ENCODE measurements at places on chromosomes 11 and 22.

- no peak for DNase-seq
These were observed 201.6 kb upstream of the NAV2 start for GRCh38 chr11:19511066-19511412.

- no peak for DNase-seq
These were observed 214.0 kb downstream of the BRD1 start for GRCh38 chr22:49613511-49614270.

DNA sequence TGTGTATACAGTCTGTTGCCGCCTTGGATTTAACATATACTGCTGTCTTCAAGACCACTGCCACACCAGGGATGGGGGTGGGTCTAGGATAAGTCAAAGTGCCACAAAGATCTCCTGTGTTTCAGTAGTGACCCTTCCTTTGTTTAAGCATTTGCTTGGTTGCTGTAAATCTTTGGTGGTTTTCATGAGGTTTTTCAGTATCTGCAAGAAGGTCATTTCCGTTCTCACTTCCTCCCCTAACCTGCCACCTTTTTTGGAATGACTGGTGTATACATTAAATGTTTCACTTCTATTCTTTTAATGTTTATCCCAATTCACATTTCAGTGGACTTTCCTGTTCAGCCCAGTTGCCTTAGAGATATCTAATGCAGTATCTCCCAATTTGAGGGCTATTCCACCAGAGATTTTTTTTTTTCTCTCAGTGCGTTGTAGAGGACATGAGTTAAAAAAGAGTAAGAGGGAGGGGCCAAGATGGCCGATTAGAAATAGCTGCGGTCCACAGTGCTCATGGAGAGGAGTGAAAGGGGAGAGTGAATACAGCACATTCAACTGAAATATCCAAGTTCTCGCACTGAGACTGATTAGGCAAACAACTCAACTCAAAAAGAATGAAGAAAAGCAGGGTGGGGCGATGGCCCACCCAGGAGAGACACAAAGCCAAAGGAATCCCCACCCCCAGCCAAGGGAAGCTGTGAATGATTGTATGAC lies 43.2 kb downstream of the USP47 start:
- DNase-seq: no peak

GRCh38 chr11:10979529-10979928 lies 121.7 kb upstream of the ZBED5 start:
- DNase-seq: no peak

- no peak for DNase-seq
These were observed 23.5 kb downstream of the CHST1 start for GRCh38 chr11:45641961-45642360.

DNA sequence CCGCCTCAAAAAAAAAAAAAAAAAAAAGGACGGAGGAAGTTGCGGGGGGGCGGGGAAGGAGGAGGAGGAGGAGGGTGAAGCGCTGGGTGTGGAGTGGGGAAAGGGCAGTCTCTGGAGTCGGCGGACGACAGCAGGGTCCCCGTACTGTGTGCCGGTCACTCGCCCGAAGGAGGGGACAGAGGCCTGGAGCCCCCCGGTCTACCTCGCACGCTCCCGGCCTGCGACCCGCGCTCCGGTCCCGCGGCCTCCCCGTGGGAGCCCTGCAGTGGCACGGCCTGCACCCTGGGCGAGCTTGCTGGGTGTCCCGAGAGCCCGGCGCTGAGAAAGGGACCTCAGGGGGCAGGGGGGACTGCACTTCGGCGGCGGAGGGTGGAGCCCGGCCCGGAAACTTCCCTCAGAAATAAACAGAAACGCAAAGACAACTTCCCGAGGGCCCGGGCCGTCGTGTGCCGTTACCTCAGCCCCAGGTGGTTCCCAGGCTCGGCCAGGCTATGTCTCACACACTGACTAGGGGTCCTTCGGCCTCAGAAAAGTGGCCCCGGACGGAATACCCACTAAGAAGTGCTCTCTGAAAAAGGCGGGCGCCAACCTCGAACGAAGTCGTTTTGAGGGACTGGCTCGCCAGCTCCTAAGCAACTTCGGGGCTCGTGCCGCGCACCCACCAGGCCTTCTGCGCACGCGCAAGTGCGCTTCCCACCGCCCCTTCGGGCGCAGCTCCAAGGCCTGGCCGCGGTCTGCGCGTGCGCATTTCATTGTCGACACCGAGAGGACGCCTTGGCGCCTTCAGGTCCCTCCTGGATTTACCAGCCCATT lies at the start of gene MAJIN:
MAJIN (minus strand) TSS at position 688 of the 813 bp plus-strand sequence. CDS start 12,703 bp downstream, outside the sequence.
- DNase-seq: peak; percentile 87

- no peak for DNase-seq
These were observed 9.9 kb downstream of the SLC43A3 start for GRCh38 chr11:57417056-57417455.

GRCh38 chr22:24421428-24421931 lies 5.9 kb upstream of the ADORA2A start:
- no peak for DNase-seq

DNA sequence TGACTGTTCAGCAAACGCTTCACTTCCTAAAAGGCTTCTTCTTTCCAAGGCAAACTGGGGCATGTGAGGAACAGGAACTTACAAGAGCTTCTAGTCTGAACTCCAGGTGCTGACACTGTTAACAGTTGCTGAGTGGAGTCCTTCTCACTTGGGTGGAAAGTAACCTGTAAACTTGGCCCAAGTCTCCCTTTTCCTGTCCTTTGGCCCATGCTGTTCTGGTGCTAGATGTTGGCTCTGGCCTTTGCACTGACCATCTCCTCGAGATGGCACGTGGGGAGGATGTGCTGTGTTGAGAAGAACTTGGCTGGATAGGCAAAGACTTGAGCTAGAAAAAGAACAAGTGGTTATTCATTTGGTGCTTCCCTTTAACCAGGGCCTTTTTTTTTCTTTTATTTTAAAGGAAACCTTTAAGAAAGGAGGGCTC lies 53.6 kb downstream of the PTPRJ start:
- DNase-seq: no peak

GRCh38 chr11:59999691-60000090 lies 17.3 kb upstream of the OOSP4B start:
- no peak for DNase-seq

GRCh38 chr11:6258141-6258540 lies 1.5 kb upstream of the CCKBR start:
- DNase-seq: no peak

GRCh38 chr11:61654397-61654829 lies 25.8 kb upstream of the DAGLA start:
- no peak for DNase-seq

DNA sequence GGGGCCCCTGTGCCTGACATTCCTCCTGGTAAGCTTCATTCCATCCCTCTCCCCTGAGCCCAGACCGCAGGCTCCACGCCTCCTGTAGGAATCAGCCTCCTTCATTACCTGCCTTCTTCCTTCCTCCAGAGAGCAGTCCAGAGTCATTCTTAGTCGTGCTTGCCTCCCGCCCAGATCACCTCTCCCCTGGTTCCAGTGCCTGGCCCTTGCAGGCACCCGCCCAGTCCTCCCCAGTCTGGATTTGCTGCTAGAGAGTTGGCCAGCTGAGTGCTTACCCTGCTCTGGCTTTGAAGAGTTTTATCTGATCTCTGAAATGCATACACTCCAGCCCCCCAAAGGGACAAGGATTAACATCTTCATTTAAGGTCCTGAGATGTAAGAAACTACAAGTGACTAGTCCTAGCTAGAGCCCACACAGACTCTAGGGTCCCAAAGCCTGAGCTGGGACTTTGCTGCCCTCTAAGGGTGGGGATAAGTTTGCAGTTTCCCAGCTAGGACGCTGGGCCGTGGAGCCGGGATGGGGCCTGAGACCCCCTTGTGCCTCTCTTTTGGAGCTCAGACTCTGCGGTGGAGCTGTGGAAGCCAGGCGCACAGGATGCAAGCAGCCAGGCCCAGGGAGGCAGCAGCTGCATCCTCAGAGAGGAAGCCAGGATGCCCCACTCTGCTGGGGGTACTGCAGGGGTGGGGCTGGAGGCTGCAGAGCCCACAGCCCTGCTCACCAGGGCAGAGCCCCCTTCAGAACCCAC lies 1.6 kb downstream of the NR1H3 start:
- no peak for DNase-seq

- DNase-seq: no peak
These were observed 57.2 kb downstream of the NAV2 start for GRCh38 chr11:19769820-19770219.

DNA sequence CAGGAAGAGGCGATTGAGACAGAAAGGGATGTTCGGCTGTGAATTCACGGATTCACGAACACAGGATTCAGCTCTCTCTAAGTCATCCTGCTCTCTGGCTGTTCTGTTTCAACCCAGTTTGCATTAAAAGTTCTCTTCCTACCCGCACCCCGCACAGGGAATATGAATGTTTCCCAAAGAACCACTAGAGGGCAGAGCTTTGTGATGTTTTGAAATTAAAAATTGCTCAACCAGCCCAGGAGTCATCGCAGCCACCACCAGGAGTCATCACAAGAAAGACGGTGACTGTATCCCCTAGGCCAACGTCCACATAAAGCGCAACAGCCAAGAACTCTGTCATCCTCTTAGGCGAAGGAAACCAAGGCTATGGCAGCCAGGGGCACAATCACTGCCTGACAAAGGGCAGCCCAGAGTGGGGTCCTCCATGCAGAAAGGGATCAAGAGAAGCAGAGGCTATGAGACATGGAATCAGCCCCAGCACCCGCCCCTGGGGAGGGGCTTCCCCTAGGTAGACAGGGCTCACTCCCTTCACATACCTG lies 122.4 kb downstream of the WT1 start:
- no peak for DNase-seq

DNA sequence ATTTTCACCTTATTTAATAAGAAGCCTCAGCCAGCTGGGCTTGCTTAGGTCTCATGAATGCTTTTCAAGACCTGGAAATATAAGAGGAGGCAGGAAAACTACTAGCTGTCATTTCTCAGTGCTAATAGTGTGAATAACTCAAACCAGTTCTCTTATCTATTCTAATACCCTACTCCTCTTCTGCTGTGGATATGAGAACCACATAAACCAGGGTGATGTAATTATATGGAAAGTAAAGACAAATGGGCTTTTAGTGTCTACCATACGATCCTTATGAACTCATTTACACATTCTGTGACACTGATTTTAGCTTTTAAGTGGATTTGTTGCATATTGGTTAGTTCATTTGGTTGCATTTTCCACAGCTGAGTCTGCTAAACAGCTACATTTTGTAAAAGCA lies 8.6 kb downstream of the PDGFD start:
- no peak for DNase-seq

- DNase-seq: no peak
These were observed 121.1 kb upstream of the SPON1 start for GRCh38 chr11:13841393-13841792.

DNA sequence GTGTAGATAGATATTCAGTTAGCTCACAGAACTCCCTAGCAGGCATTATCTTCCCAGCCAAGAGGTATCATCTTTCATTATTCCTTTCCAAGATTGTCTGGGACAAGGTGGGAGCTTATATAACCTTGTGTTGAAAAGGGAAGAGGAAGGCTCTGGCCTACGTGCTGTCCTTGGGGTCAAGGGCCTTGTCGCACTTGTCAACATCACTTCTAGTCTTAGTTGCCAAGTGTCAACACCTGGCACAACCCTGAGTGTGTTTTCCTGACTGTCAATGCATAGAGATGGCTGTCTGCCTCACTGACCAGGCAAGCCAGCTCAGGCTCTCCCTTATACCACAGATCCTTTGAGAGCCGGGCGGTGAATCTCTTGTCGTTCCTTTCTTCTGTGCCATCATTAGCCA lies 331.9 kb downstream of the CNTN5 start:
- no peak for DNase-seq

DNA sequence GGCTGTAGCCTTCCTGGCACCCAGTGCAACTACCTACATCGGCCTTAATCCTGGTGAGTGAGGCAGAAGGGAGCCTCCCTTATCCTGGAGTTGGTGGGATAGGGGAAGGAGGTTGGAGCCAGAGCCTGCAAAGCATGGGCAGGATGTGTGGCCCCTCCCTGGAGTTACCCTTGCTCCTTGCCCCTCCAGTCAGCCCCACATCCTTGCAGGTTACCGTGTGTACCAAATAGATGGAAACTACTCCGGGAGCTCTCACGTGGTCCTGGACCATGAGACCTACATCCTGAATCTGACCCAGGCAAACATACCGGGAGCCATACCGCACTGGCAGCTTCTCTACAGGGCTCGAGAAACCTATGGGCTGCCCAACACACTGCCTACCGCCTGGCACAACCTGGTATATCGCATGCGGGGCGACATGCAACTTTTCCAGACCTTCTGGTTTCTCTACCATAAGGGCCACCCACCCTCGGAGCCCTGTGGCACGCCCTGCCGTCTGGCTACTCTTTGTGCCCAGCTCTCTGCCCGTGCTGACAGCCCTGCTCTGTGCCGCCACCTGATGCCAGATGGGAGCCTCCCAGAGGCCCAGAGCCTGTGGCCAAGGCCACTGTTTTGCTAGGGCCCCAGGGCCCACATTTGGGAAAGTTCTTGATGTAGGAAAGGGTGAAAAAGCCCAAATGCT lies 3.9 kb downstream of the SMPD1 start:
- no peak for DNase-seq

GRCh38 chr22:38694049-38694448 lies 6.7 kb downstream of the JOSD1 start:
- DNase-seq: no peak

GRCh38 chr11:14118072-14118471 lies 155.5 kb downstream of the SPON1 start:
- no peak for DNase-seq

DNA sequence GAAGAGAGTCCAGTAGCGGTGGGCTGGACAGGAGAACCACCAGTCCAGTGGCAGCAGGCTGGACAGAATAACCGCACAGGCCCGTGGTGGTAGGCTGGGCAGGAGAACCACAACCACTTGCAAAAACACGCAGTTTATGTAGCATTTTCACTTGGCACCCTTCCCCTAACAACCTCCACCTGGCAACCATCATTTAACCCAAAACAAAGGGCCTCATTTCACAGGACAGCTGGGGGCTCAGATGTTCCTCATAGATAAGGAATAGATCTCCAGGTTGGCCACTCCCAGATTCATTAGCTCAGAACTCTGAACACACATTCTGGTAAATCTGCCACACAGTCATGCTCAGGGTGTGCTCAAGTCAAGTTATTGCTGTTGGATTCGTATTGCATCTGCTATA lies 41.2 kb downstream of the SYTL2 start:
- no peak for DNase-seq

DNA sequence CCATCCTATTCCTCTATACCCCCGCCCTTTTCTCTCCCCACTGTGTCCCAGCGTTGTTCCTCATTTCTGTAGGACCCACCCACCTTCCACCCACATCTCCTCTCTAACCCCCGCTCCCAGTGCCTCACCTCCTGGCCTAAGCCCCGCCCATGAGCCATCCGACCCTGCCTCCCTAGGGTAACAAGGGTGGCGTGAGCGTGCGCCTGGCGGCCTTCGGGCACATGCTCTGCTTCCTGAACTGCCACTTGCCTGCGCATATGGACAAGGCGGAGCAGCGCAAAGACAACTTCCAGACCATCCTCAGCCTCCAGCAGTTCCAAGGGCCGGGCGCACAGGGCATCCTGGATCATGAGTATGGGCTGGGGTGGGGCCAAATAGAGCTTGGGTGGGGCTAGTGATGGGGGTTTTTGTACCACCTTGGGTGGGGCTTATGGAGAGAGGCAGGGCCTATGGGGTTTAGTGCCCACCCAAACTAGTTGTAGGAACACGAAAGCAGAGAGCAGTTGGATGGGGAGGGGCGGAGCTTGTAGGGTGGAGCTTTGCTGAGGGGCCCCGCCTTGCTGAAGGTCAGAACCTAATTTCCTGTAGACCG lies 4.5 kb downstream of the INPP5J start:
- DNase-seq: no peak

All from effector CD8-positive, alpha-beta T cell (primary cell).